Activated CD4-positive, alpha-beta T cell treated with anti-CD3 and anti-CD28 coated beads, Interleukin-2, Interleukin-4, amounts not matched to agents 100 ng/mL and 50 ng/mL, durations not matched to agents 16 hours and 8 hours (primary cell): ENCODE measurements at places on chromosomes 7 and 10.

GRCh38 chr10:49268185-49268584 lies 30.8 kb upstream of the C10orf71 start:
- DNase-seq: no peak

- DNase-seq: no peak
Observed at GRCh38 chr10:99337901-99338300, 8.7 kb downstream of the CNNM1 start.

DNA sequence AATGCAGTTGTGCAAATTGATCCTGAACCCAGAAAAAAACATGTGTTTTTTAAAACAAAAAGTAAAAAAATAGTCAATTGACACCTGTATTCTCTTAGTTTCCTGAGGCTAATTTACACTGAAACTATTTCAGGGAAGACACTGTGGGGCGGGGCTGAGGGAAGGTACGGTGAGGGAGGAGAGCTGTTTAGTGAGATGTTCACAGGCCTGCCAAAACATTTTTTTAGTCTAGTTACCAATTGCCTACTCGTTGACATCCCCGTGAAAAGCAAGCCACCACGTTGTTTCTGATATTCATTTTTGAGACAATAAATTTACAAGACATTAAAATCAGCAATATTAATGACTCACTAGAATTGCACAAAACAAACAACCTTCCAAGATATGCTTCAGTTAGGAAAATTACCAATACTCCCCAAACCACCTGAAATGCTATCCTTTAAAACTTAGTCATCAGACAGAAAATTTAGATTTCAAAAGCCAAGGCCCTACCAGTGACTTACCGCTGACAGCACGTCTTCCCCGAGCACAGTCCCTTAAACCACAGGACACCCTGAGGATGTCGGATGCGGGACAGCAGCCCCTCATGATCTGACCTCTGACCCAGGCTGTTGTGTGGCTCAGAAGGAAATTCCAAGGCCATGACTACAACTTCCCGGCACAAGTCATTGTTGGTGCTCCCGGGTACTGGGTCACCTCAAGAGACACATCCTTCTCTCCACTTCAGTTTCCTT lies 279.2 kb downstream of the PRPF18 start:
- DNase-seq: no peak

DNA sequence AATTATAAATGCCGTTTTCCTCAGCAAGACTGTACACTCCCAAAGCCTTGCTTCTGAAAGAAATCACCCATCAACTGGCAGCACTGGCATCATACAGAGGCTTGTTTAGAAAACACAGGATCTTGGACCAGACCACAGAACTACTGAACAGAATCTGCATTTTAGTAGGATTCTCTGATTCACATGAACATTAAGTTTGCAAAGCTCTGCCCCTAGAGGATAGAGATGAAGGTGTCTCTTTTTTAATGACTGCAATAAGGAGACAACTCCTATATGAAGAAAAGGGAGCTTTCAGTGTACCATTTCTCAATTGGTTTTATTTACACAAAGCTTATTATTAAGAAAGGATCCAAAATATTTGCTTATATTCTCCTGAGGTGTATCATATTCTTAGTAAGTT lies 172.7 kb downstream of the AGMO start:
- DNase-seq: no peak

GRCh38 chr10:78776756-78777155 lies 292.0 kb upstream of the ZMIZ1 start:
- no peak for DNase-seq

GRCh38 chr7:41629711-41630111 lies 73.2 kb downstream of the INHBA start:
- no peak for DNase-seq

- DNase-seq: no peak
Observed at GRCh38 chr7:83149466-83149865, 13.2 kb downstream of the PCLO start.

DNA sequence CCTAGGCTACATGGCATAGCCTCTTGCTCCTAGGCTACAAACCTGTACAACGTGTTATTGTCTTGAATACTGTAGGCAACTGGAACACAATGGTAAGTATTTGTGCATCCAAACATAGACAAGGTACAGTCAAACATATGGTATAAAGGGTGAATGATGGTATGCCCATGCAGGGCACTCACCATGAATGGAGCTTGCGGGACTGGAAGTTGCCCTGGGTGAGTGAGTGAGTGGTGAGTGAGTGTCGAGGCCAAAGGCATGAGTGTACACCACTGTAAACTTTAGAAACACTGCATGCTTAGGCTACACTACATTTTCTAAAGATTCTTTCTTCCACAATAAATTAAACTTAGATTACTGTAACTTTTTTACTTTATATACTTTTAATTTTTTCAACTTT lies 165.7 kb downstream of the PARD3 start:
- no peak for DNase-seq

GRCh38 chr10:117053482-117053881 lies 48.5 kb upstream of the SHTN1 start:
- no peak for DNase-seq

DNA sequence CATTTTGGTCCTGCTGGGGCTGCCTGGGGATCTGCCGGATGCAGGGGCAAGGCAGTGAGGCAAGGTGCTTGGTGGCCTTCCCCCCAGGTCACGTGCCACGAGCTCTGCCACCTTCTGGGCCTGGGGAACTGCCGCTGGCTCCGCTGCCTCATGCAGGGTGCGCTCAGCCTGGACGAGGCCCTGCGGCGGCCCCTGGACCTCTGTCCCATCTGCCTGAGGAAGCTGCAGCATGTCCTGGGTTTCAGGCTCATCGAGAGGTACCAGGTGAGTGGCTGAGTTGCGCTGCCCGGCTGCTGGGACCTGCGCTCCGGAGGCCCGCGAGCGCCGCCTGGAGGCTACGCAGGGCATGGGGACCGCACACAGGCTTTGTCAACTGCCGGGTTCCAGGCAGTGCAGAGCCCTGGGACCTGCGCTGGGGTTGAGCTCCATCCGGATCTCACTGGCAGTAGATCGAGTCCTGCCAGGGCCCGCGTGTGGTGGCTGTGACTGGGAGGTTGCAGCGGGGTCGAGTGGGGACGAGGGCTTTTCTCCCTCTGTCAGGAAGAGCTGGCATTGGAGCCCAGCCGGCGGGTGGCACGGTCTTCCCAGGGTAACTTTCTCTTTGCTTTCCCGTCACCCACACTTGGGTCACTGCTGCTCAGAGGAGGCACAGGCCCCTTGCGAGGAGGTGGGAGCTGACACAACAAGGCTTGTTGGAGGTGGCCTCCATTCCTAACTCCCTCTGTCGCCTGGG lies 21.7 kb downstream of the AMZ1 start:
- peak; percentile 88 for DNase-seq

- DNase-seq: no peak
Observed at GRCh38 chr7:142792593-142792992, 21.8 kb downstream of the PRSS2 start.

DNA sequence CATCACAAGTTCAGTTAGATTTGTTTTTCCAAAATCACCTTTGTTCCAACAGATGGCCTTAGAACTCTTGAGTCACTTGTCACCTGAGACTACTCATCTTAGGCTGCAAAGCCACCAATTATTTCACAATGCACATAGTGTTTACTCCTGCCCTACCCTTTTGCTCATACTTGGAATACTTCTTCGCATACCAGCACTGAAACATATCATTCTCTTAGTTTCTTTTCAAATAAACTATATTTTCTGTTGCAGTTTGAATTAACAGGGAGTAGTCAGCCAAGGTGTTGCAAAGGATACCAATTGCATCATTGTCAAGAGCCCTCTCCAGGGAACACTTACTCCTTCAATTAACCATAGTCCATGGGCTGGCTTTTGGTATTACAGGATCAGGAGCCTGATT lies 71.0 kb downstream of the CASD1 start:
- DNase-seq: peak; percentile 33

DNA sequence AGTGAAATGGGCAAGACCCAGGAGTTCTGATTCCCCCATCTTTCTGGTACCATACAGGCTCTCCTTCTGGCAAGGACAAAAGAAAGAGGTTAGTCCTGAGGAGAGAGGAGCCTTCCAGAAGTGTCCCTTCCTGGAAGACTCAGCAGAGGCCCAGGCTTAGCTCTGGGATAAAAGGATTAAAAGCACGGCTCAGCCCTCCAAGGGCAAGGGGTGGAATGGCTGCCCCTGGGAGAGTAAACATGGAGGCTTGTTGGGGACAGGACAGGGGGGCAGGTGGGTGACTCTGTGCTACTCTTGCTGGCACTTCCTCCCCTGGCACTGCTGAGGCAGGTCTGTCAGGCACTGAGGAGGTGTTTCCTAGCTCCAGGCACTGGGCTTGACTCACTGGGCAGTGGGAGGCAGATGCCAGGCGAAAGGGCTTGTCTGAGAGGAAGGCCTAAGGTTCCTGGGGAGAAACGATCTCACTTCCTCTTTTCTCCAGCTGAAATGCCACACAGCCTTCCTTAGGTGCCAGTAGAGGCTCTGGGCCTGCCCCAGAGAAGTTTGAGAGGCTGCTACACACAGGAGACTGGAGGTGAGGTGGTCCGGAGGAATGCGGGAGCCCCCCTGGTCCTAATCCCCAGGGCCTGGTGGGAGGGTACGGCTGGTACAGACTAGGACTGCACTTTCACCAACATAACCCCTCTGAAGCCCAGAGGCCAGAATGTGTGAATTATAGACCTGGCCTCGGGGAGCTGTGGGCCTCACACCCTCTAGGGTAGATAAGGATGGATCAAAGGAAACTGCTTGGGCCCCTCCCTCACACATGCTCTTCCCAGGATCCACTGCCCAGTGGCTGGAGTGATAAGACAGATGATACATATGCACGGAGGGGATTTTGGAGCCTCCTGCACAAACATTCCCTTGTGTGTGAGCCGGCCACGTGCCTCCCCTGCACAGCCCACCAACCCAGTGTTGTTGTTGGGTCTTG lies 63.2 kb upstream of the PODXL start:
- no peak for DNase-seq

- no peak for DNase-seq
Observed at GRCh38 chr10:80322158-80322557, 32.7 kb upstream of the MAT1A start.

- DNase-seq: no peak
Observed at GRCh38 chr7:20539201-20539600, 76.3 kb upstream of the ABCB5 start.

- DNase-seq: no peak
Observed at GRCh38 chr7:76211216-76211615, 9.5 kb downstream of the SRRM3 start.

DNA sequence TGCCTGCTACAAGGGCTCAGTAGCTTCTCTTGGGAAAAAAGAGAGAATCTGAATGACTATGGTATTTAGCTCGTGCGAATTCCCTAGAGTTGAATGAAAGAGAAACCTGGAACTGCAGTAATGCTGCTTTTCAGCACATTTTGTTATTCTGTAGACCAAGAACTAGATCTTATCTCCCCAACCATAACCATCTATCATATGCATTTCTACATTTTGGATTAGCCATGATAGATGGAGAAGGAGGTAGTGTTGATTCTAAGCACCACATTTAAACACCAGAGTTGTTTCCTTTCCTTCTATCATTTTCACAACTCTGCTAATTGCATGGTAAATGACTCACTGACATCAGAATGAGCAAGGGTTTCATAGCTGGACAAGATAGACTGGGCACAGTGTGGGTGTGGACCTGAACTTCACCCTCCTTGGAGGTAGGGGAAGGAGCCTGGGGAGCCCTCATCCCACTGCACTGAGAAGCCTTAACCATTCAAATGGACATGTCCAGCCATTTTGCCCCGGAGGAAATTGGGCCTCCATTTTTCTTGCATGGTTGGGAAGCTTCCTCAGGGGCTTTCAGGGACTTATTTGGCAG lies 55.3 kb upstream of the BMPER start:
- DNase-seq: no peak

DNA sequence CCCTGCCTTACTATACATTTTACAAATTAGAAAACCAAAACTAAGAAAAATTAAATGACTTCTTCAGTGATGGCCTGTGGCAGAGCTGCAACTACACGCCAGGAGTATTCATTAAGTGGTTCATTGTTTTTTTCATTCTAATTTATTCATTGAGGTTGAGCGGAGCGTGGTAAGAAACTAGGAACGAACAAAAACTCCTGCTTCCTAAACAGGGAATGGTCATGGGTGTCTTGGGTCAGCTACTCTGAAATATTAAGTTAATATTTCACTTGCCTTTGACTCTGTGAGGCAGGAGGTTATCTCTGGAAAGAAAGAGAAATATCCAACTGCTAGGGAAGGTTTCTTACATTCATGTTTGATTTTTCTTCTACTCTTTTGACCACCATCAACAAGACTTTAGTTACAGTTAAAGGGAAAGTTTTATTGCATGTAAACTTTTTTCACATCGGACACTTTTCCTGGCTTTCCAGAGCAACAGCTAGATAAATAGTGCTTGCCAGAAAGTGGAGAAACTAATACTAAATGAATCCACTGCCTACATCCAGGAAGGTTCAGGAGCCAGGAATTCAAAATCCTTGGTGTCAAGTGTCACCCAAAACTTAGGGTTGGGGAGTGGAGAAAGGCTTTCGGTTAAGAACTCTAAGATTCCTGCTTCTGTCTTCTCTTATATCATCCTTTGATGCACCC lies 896 bp upstream of the GNG11 start:
- DNase-seq: no peak

DNA sequence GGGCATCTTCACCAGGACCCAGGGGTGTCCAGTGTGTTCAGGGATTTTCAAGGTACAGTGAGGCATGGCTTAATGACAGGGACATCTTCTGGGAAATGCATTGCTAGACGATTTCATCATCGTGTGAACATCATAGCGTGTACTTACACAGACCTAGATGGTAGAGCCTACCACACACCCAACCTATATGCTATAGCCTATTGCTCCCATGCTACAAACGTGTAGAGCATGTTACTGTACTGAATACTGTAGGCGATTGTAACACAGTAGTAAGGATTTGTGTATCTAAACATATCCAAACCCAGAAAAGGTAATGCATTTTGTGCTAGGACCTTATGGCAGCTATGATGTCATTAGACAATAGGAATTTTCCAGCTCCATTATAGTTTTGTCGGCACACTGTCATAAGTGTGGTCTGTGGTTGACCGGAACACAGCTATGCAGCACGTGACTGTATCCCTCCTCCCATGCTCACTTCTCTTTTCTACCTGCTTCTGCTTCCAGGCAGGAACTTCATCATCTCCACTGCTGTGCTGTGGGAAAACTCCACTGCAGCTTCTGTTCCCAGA lies 416.2 kb upstream of the NFE2L3 start:
- no peak for DNase-seq

- DNase-seq: no peak
Observed at GRCh38 chr7:1099154-1099542, 11.2 kb downstream of the GPER1 start.

GRCh38 chr7:26958834-26959233 lies 94.4 kb upstream of the SKAP2 start:
- DNase-seq: no peak

DNA sequence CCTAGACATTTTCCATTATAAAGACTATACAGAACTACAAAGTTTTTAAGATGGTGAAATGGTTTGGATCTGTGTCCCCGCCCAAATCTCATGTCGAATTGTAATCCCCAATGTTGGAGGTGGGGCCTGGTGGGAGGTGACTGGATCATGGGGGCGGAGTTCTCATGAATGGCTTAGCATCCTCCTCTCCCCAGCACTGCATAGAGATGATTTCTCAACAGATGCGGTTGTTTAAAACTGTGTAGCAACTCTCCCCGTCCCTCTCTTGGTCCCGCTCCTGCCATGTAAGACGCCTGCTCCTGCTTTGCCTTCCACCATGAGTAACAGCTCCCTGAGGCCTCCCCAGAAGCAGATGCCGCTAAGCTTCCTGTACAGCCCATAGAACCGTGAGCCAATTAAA lies 1.6 kb downstream of the FAM133B start:
- DNase-seq: no peak
